CD4-positive, alpha-beta memory T cell (primary cell): ENCODE measurements at places on chromosomes 6 and 20.
A peak's percentile ranks its signal among the peaks of the same experiment; 100 is the strongest.

DNA sequence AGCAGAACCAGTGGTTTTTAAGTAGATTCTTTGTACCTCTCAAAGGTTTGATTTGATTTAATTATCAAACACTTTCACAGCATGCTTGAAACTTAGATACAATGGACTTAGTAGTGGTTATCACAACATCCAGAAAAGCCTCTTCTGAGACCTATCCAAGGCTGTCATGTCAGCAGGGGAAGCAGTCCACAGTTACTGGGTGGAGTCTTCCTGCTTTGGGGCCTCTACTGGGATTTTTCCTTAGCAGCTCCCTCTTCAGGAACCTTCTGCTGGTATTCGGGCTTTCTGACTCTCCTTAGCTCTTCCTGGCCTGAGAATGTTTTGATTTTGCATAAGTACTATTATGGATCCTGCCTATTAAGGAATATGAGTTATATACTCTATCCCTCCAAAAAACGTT is 36.0 kb downstream of the ARFGEF2 start:
- DNase-seq, result no peak

DNA sequence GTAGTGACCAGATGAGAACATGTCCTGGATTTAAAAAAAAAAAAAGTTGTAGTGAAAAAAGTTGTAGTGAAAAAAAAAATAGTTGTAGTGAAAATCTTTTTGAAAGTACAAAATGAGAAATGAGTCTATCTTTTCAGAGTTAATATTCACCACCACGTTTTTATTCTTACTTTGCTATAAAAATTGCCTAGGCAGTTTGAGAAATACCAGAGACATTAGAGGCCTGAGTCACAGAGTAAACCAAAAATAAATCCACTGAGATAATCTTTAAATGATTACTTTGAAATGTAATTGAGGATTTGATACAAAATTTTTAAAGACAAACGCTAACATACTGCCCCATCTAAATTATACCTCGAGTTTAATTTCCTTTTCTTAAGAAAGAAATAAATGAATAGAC is 101.2 kb upstream of the TIAM2 start:
- DNase-seq, result no peak

DNA sequence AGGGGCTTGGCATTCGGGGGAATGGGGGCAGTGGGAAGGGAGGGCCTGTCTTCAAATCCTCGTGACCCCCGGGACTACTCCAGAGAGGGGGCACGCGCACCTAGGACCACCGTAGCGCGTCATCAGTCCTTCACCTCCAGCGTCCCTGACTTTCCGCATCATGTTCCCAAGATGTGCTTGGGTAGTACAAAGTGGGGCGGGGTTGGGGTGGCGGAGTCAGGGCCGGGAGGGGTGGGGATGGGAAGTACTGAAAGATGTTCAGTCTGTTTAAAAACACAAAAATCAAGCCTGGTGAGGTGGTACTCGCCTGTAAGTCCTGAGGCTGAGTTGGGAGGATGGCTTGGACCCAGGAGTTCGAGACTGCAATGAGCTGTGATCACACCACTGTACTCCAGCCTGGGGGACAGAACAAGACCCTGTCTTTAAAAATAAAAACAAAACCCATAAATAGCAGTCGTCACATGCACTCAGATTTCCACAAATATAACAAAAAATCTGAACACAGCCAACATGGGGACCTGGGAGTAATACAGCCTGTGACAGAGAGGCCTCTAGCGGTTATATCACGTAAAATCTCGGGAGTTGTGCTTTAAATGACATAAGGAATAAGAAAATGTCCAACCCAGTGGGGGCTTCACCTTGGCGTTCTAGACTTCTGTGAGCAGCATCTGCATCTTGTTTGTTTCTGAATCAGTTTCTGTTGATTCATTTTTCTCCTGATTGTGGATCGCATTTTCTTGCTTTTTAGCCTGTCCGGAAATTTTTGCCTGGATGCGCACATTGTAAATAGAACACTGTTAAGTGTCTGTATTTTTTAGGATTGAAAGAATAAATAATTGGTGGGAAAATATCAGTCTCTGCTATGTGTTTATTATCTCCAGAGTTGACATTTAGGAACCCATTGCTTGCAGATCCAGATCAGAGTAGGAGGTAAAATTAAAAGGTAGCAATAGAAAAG is 698 bp upstream of the LRP11 start:
- peak; percentile 53 for DNase-seq

- DNase-seq, result no peak
These were observed 65.9 kb downstream of the PHF20 start for GRCh38 chr20:35837577-35838195.

GRCh38 chr6:167137081-167137480 is 14.2 kb downstream of the CCR6 start:
- DNase-seq, result no peak
